ENCODE measurements at places on chromosomes 2 and 18.

- DNase-seq, result no peak
These were observed 232.3 kb upstream of the KCNJ3 start for GRCh38 chr2:154466226-154466625.

- DNase-seq, result no peak
These were observed 176.9 kb downstream of the UBE2E3 start for GRCh38 chr2:181157326-181157725.

- DNase-seq, result no peak
These were observed 67.8 kb upstream of the HDAC4 start for GRCh38 chr2:239468491-239469105.

GRCh38 chr18:46477425-46478011, 179.5 kb downstream of the LOXHD1 start:
- DNase-seq, result no peak

- DNase-seq, result no peak
These were observed 19.7 kb downstream of the MIB1 start for GRCh38 chr18:21760321-21760720.

DNA sequence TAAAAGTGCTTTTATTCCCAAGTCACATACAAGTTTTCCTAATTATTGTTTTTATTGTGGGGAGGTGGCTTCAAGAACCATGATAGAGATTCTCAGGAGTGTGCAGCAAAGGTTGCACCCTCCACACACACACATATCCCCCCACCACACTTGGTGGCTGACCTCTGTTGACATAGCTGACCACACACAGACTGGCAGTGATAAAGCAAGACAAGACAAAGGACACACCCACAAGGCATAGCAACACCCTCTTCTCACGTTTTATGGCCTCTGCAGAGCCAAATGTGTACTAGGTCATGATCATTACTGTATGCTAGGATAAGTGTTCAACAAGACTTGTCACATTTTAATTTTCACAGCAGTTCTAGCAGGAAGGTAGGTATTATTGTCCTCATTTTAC, 143.0 kb upstream of the EPC2 start:
- DNase-seq, result no peak

DNA sequence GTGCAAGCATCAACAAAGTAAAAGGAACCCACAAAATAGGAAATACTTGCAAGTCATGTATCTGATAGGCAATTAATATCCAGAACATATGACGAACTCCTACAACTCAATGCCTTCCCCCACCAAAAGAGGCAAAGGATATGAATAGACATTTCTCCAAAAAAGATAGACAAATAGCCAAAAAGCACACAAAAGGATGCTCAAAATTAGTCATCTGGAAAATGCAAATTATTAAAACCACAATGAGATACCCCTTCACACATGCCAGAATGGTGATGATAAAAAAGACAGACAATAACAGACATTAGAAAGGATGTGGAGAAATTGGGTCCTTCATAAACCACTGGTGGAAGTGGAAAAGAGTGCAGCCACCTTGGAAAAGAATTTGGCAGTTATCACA, 76.4 kb downstream of the RIF1 start:
- DNase-seq, result no peak

DNA sequence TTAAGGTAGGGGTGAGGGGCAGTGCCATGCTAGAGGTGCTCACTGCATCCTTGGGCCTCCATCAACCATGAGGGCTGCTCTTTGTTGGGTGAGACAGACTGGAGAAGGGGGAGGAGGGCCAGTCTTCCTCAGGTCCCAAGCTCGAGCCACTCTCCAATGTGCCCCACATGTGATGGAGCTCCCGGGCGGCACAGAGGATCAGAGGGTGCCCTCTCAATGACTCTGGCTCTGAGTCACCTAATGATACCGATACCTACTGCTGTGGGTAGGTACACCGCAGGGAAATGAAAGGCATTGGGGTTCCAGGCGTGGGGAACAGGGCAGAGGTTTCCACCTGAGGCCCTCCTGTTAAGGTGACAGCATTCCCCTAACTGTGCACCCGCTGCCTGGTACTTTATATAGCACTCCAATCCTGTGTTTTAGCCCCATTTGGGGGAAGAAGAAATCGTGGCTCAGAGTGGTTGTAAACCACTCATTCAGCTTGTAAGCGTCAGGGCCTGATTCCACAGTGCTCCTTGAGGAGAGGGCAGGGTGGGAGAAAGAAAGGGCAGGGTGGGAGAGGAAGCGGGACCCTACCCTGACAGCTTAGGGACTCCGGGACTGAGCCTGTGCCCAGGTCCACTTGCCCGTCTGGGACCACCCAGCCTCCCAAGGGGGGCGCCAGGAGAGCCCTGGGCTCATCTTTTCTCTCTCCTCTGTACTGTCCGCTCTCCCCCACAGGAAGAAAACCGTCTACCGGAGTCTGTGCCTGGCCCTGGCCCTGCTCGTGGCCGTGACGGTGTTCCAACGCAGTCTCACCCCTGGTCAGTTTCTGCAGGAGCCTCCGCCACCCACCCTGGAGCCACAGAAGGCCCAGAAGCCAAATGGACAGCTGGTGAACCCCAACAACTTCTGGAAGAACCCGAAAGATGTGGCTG, 1.8 kb downstream of the B3GNT7 start:
- no peak for DNase-seq

GRCh38 chr2:161847910-161848309, 223.7 kb downstream of the SLC4A10 start:
- DNase-seq, result no peak

- no peak for DNase-seq
These were observed 170.8 kb downstream of the INO80D start for GRCh38 chr2:205915130-205915524.

- DNase-seq, result peak; percentile 49
These were observed 472 bp downstream of the SLC20A1 start for GRCh38 chr2:112646102-112646719.

GRCh38 chr2:166651080-166651675, 157.1 kb upstream of the SCN7A start:
- no peak for DNase-seq

DNA sequence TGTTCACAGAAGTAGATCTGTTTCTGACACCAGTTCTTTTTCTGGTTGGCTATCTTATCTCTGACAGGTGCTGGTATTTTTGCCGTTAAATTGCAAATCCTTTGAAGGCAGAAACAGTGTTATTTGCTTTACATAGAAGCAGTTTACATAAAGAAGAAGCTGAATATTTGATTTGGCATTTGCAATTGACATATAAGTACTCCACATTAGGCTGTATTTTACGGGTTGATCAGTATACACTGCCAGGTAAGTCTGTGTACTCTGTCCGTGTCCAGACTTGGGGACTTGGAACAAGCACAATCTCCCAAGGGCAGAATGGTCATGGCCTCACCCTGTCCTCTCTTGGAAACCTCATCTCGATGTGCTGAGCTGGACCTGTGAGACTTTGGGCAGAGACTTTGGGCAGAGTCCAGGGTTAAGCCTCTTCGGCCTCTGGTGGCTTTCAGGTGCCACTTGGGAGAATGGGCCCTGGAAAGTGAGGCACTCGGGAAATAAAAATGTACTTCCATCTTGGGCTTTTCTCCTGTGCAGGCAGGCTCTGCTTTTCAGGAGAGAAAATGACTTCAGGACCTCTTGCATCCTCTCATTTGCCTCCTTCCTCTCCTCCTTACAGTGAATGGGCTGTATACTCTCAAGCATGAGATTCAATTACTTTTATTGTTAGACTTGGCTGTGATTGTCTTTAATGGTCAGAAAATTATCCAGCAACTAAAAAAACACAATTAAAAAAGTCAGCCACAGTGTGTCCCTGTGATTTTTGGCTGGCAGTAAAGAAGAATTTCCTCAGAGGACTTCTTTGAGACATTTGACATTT, 108.5 kb downstream of the RAPGEF4 start:
- DNase-seq, result no peak

GRCh38 chr18:5975111-5976002, 80.0 kb upstream of the TMEM200C start:
- DNase-seq, result no peak

DNA sequence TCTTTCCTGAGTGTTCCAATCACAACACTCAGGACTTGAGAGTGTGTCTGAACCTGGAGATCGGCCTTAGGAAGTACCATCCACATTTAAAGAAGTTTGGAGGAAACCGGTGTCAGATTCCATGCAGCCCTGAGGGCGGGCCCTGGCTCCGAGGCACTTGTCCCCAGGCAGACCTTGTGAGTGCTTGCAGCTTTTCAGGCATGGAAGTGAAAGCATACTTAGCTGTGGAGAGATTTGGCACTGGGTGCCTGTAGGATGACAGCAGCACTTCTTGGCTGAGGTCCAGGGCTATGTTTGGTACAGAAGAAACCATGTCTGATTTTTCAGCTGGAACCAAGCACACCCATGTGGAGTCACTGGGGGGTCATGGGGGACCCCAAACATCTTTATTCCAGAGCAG, 230.8 kb downstream of the SEPTIN10 start:
- DNase-seq, result no peak

Measured in stimulated activated CD4-positive, alpha-beta T cell treated with anti-CD3 and anti-CD28 coated beads, Interleukin-12 subunit alpha, Interleukin-12 subunit beta, amount 100 ng/mL, for 4 hours (primary cell).